ENCODE measurements at places on chromosomes 11 and 22.

DNA sequence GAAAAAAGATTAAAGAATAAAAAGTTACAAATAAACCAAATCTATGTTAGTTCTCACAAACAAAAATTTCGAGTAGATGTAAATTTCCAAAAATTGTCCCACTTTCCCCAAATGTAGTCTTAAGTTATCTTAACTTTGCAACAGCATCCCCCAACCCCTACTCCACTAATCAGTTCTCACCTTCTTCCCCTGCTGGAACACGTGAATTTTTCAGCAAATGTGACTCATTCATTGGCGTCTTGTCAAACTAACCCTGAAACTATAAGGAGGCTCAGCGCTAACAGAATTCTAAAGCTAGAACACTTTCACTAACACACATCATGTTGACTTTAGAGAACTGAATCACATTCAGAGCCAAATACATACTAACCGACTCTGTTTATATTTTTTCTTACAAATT lies 46.1 kb downstream of the PHF21A start:
- DNase-seq, result no peak

DNA sequence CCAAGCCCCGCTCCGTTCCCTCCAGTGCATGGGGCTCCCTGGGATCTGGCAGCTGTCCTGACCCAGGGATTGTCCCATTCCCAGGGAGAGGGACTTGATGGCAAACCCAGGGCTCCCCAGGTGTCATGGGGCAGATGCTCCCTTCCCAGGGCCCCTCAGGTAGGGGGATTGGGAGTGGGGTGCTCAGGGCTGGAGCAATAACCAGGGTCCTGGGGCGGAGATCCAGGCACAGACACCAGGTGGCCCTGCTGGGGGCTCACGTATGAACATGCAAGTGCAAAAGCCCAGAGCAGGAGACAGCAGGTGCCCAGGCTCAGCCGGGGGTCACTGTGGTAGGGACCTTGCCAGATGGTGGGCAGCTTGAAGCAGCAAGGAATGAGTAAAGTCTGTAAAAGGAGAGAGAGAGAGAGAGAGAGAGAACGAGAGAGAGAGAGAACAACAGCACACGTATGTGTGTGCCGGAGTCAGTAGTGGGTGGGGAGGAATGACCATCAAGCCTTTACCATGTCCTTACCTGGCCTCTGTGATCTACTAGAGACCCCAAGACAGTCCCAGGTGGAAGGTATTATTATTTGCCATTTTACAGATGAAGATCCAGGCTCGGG lies 19.3 kb upstream of the MPPED1 start:
- DNase-seq, result no peak

DNA sequence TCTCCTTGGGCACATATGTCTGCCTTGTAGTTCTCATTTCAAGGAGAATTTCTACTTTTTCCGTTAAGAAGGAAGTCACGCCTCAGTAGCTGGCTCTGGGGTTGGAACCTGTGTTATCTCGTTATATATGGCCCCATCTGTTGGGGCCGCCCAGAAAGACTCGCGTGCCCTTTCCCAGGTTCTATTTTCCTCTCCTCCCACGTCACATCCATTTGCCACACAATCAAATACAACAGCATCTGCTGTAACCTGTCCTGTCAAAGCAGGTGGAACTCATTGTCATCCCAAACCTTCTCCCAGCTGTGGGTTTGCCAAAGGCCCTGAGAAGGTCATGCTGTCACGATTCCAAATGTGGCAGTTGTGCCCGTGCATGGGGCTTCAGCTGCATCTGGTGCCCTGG lies 213.1 kb upstream of the ZBED5 start:
- no peak for DNase-seq

GRCh38 chr11:111450480-111451320 lies 61.5 kb downstream of the BTG4 start:
- no peak for DNase-seq

- DNase-seq, result no peak
These were observed 90.5 kb upstream of the ARHGAP32 start for GRCh38 chr11:129282634-129283033.

GRCh38 chr11:3092603-3093141 lies 35.4 kb upstream of the CARS1 start:
- DNase-seq, result no peak

GRCh38 chr11:1748636-1749394 lies 1.6 kb downstream of the IFITM10 start:
- no peak for DNase-seq

DNA sequence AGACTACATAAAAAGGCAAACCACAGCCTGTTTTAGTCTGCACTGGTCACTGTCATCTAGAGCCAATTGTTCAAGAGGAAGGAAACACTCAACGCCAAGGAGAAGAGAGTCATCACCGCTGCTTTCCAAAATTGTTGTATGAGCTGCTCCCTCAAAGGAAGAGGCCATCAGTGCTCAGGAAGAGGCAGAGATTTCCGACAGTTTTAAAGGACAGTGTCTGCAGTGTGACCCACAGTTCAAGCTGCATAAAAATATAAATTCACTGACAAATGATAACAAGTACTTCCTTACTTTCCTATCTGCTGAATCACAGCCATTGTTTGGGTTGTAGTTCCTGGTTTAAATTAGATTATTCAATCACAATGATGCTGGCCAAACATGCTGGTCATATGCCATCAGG lies 16.4 kb downstream of the PRCP start:
- no peak for DNase-seq

GRCh38 chr11:95256321-95256779 lies 25.3 kb upstream of the SESN3 start:
- no peak for DNase-seq

DNA sequence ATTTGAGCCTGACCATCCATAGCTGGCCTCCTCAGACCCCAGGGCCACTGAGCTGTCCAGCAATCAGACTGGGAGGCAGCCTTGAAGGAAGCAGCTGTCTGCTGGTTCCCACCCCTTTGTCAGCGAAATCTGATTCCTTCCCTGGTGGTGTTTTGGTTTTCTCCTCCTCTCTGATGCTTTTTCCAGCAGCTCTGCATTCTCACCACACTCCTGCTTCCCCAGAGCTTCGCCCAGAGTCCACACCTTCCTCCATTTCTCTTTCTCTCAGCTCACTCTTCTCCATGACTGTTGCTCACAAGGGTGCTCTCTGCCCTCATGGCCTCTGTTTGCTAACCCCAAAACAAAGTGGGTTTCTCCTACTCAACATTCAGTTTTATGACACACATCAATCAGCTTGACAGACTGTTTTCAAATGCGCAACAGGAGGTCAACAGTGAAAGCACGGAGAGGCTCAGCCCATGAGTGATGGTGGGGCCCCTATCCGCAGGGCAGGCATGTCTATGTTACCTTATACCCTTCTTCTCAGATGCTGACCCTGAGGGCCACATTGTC lies 130.6 kb upstream of the MTNR1B start:
- DNase-seq, result no peak

DNA sequence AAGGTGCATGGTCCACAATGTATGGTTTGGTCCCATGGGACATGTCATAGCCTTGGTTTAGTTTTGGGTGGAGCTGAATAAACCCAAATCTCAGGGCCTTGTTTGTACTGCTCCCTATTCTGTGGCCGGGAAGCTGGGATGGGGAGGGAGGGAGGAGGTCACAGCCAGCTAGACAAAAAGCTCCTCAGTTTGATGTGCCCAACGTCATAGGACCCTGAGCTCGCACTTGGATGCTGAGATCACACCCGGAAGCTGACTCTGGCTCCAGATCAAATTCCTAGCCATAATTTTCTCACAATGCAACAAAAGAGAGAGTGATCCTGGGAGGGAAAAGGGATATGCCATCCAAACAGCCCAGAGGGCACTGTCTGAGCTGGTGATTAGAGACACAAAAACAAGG lies 1.5 kb downstream of the HSPB2 start:
- DNase-seq, result no peak

- DNase-seq, result no peak
These were observed 18.6 kb upstream of the DGCR8 start for GRCh38 chr22:20061481-20061861.

- DNase-seq, result no peak
These were observed 43.6 kb downstream of the TENM4 start for GRCh38 chr11:79397252-79397651.

- no peak for DNase-seq
These were observed 29.7 kb upstream of the EMSY start for GRCh38 chr11:76415073-76415472.

DNA sequence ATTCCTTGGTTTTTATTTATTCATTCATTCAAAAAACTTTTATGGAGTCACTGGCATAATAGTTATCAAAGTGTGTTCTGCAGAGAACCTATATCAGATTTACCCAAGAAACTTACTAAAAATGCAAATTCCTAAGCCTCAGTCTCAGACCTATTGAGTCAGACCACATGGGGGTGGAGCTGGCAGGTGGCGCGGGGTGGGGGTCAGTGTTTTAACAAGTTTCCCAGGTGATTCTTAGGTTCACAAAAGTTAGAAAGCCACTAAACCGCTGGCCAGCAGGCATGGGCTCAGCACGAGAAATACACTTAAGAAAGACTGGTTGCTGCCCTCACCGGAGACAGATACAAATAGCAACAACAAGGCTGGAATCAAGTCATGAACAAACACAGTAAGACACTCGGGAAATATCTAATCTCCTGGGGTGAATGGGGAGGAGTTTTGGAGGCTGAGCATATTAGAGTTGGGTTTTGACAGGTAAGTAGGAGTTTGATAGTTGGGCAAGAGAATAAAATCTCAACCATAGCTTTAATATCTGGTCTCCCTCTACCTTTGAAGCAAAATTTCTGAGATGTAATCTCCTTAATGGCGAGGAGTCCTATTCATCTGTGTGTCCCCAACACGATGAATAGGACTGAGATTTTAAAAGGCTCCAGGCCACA lies 167.5 kb upstream of the NECTIN1 start:
- no peak for DNase-seq

DNA sequence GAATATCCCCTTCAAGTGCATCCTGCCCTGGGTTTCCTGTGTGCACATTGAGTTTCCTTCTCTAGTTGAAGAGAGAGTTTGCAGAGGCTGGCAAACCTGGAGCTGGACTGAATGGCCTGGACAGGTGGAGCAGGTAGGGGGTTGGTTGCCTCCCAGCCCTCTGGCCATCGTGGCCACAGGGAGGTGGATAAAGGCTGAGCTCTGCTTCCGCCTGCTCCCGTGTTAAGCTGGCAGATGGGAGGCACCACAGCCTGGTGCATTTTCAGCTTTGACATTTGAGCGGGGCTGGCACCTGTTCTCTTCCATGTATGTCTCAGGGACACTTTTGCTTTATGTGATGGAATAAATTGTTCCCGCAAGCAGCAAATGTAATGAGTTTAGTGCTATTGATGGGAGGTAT lies 11.1 kb downstream of the MICAL2 start:
- no peak for DNase-seq

GRCh38 chr22:39317775-39318506 lies 1.5 kb downstream of the RPL3 start:
- no peak for DNase-seq

GRCh38 chr11:70775386-70776075 lies 377.2 kb downstream of the CTTN start:
- no peak for DNase-seq

DNA sequence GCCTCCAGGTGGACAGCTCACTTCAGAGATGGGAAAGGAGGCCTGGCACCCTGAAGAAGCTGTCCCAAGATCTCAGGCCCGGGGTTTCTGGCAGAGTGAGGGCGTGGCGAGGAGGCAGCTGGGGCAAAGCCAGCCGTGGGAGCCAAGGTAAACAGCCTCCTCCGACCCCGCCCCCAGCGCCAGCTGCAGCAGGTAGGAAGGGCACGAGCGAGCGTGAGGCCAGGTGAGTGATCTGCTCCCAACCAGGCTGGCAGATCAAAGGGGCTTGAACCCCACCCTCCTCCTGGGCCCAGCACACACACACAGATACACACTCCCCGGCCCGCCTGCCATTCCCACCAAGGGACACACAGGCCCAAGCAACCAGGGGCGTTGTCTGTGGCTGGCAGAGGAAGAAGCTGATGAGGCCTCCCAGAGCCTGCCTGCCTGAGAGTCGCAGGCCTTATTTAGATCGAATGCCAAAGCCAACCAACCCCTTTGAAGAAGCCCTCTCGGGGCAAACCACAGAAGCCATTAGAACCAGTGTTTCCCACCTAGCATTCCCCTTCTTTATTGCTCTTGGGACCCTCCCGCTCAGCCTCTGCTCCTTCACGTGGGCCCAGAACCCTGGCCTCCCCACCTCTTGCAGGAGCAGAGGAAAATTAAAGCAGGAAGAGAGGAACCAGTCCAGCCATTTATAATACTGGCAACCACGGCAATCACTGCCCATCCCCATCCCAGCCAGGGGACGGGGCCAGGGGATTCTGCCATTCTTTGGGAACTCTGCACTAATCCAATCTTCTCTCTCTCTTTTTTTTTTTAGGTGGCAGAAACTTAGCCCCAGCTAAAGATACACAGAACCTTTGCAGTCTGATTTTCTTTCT lies 5.0 kb downstream of the PDGFB start:
- DNase-seq, result peak; percentile 49

GRCh38 chr22:27695925-27696324 lies 105.6 kb downstream of the MN1 start:
- no peak for DNase-seq

DNA sequence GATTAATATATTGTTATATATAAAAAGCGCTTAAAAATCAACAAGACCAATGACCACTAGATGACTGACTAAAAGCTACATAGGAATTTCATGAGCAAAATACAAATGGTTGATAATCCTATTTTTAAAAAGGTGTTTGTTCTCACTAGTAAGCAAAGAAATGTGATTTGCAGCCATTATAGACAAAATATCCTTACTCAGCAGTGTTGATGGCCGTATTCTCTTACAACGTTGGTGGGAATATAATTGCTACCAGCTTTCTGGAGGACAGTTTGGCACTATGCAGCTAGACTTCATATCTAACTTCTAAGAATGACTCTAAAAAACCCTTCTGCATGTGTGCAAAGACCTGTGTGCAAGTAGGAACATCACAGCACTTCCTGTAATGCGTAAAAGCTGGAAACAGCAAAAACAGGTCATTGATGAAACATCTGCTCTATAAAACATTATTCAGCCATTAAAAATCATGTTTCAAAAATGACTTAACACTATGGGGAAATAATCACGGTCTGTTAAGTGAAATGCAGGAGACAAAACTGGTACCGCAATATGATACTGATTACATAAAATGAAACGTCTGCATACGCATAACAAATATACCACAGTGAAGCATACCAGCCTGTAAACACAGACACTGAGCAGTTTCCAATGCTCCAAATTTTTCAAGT lies 70.1 kb upstream of the LINC01488 start:
- no peak for DNase-seq

- no peak for DNase-seq
These were observed 96.9 kb downstream of the TEAD1 start for GRCh38 chr11:12770966-12771597.

DNA sequence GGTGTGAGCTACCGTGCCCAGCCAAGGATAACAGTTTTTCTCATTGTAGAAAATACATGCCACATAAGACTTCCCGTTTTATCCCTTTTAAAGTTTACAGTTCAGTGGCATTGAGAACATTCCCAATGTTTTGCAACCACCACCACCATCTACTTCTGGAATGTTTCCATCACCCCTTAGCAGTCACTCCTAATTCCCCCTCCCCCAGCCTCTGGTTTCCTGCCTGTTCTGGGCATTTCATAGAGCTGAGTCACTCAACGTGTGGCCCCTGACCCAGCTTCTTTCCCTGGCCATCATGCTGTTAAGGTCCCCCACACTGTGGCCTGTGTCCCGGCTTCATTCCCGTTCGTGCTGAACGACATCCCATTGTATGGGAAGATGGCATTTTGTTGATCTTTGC lies 30.7 kb downstream of the FGF4 start:
- no peak for DNase-seq

GRCh38 chr11:118620529-118621070 lies 13.2 kb downstream of the PHLDB1 start:
- no peak for DNase-seq

- no peak for DNase-seq
These were observed 523.5 kb upstream of the LRRC4C start for GRCh38 chr11:41982975-41983374.
